ENCODE measurements at places on chromosomes 4 and X.
A peak's percentile ranks its signal among the peaks of the same experiment; 100 is the strongest.

DNA sequence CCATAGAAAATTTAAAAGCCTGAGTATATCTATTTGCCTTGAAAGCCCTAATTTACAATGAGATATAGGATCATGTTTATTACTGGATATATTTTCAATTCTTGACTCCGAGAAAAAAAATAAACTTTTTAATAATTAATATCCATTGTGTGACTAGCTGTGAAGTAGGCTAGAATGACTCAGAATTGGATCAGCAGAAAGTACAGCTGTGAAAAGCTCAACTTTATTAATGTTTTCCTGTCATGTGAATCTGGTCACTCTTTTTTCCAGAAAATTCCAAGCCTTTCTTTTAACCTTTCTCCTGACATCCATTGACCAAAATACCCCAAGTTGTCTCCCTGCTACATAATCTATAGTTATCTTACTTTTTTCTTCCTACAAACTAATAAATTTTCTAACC lies 171.8 kb upstream of the PACRGL start:
- peak; percentile 25 for DNase-seq

- peak; percentile 69 for DNase-seq
Observed at GRCh38 chr4:89829470-89830138, 7.4 kb downstream of the SNCA start.

DNA sequence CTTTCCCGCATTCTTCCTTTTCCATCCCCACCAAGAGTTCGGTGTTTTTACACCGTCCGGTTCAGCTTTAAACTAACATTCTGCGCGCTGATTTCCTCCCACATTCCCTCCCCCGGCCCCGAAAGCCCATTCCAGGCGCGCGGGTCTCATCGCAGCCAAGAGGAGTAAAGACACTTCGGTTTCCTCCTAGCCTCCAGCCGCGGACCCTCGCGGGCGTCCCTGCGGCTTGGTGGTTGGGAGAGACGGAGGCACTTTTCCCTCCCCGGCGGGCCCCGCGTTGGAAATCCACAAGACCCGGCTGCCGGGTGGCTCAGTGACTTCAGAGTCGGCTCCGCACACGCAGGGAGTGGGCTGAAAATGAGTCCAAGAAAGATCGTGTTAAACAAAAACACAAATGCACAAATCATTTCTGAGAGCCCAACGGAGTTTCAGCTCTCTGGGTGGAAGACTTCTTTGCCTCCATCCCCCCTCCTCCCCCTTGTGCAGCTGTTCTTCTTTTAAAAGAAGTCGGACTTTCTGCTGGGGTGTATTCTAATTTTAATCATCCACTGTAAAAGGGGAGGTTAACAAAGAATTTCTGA lies 2.0 kb upstream of the ARX start:
- no peak for DNase-seq

DNA sequence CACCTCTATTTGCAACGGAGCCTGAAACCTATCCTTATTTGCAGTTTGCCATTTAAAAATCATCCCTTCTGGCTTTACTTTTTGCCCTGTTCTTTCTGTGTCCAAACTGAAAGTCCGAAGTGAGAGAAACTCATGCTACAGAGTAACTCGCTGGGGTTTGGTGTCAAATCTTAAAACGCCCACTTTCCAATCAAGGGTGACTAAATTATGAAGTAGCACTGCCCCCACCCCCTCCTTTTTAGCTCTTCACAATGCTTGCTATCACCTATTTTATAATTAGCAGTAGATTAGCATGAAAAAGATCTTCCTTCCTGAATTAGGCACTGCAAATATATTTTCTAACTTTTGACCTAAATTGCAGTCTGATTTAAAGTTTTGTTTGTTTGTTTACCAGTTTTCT lies 52.5 kb downstream of the VGLL1 start:
- no peak for DNase-seq

- DNase-seq, result no peak
Observed at GRCh38 chr4:3121110-3121509, 46.6 kb downstream of the HTT start.

DNA sequence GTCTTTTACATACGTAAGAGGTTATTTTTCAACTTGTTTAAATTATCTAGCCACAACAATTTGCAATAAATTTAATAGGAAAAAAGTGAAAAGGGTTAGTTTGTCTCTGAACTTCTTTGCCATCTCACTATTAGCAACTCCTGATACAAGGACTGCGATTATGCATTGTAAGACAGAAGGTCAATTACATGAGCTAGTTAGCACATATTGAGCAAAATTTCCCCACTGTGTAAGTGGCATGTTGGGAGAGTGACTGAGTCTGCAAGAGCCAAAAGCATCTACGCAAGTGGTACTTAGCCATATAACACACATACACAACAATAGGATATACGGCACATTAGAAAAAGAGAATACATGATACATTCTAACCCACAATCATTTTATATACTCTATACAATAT lies 927.2 kb downstream of the STPG2 start:
- no peak for DNase-seq

DNA sequence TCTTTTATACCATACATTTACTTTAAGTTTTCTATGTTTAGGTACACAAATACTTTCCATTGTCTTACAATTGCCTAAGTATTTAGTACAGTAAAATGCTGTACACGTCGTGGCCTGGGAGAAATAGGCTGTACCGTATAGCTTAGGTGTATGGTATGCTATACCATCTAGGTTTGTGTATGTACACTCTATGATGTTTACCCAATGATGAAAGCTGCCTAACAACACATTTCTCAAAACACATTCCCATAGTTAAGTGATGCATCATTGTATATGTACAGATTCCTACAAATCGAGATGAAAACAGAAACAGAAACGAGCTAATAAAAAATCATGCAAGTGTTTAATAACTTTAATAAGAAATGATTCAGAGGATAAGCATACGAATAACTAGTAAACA lies 51.6 kb downstream of the SPANXA2 start:
- no peak for DNase-seq

DNA sequence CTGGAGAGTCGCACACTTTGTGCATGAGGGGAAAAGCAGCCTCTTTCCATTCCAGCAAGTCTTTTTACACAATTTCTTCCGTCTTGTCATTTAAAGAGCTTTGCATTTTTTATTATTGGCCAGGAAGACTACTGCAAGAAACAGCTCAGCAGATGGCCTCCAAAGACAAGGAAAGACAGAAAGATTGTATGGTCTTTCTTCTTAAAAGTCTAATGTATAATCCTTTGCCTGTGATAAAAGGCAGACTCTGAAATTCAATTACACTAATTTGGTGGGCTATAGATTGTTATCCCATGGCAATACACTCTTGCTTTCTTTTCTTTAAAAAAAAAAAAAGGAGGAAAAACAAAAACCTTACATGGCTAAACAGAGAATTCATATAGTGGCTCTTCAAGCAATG lies 5.9 kb downstream of the CAPN6 start:
- no peak for DNase-seq

GRCh38 chrX:30607155-30607554 lies 29.6 kb upstream of the TASL start:
- peak; percentile 85 for DNase-seq

DNA sequence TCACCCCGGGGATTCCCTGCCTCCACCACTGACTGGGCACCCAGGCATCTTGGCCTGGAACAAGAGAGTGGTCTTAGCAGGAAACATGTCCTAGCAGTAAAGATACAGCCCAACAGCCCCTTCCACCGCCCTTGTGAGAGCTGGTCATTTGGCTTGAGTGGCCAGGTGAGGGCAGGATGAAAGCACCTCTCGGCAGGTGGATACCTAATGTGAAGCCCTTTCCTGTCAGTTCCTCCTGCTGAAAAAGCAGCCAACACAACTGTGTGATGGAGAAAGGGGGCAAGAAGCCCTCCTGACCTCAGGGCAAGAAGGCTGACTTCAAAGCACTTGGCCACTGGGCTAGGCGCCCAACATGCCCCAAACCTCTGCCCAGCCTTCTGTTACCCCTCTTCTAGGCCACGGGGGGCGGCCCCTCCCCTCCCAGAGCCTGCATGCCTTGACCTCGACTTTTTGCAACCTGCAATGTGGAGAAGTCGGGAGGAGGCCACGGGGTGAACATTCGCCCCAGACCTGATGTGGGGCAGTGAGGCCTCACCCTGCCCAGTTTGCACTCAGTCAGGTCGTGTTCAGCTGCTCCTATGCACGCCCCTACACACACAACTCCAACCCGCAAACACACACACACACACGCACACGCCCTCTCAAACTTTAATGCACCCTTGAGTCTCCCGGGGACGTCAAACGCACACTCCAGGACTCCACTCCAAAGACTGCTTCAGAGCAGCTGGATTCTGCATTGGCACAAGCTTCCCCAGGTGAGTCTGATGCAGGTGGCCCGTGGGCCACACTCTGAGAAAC lies 1.1 kb downstream of the LGI2 start:
- DNase-seq, result no peak

- no peak for DNase-seq
Observed at GRCh38 chr4:56995525-56995924, 16.8 kb downstream of the POLR2B start.

DNA sequence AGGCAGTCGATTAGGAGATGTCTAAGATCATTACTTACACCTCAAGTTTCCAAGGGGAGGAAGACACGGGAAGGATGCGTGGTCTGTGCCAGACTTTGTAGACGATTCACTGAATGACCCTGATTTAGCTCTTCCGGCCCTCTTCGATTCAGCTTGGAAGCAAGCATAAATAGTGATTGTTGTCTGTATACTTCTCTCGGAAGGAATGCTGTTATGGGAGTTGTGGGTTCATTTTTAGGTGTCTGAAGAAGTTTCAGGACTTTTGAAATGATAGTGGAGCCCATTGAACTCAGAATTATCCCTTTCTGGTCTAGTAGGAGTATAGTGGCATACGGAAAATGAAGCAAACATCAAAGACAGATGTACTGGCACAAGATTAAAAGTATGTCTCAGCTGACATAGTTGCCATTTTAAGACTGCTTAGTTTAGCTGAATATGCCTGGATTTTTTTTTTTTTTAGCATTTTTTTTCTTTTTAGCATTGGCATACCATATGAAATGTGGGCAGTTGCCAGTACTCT lies 1.0 kb upstream of the ANKRD17 start:
- DNase-seq, result no peak

GRCh38 chr4:1209821-1210220 lies 37.4 kb upstream of the SPON2 start:
- no peak for DNase-seq

DNA sequence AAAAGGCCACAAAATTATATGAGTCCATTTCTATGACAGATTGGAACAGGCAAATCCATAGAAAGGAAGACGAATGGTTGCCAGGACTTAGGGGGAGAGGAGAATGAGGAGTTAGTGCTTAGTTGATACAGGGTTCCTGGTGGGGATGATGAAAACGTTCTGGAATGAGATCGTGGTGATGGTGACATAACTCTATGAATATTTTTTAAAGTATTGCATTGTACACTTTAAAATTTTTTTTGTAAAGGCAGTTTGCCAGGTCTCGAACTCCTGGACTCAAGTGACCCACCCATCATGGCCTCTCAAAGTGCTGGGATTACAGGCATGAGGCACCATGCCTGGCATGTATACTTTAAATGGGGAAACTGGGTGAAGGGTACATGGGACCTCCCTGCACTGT lies 9.9 kb upstream of the CCNQ start:
- DNase-seq, result no peak

Data from foreskin keratinocyte (primary cell).